ENCODE measurements at places on chromosomes 7 and 10.

GRCh38 chr7:33685981-33686683 is 219.2 kb upstream of the BMPER start:
- DNase-seq, result no peak

GRCh38 chr7:97959046-97959445 is 30.9 kb downstream of the OCM2 start:
- DNase-seq, result no peak

- DNase-seq, result no peak
Observed at GRCh38 chr7:73448609-73449008, 15.0 kb downstream of the FZD9 start.

- no peak for DNase-seq
Observed at GRCh38 chr10:67299761-67300160, 373.9 kb downstream of the LRRTM3 start.

DNA sequence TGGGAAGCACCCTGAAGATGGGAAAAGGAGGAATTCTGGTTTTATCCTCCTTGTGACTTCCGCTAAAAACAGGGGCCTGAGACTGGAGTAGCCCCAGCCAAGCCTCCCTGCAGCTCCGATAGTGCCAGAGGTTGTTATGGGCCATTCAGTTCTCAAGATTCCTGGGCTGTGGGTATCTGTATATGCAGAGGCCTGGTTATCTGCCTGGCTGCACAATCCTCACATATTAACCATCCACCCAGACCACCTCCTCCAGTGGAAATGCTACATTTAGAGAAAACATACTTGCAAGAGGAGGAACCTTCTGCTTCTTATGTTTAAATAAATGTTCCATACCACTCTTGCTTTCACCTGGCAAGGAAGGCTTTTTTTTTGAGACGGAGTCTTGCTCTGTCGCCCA is 34.6 kb downstream of the ARL3 start:
- no peak for DNase-seq

- no peak for DNase-seq
Observed at GRCh38 chr7:78033410-78033809, 234.8 kb downstream of the PHTF2 start.

- no peak for DNase-seq
Observed at GRCh38 chr7:125661-126060, 66.7 kb upstream of the FAM20C start.

- DNase-seq, result no peak
Observed at GRCh38 chr7:73769481-73770001, 529 bp downstream of the CLDN3 start.

- no peak for DNase-seq
Observed at GRCh38 chr7:121945480-121946236, 72.7 kb downstream of the PTPRZ1 start.

DNA sequence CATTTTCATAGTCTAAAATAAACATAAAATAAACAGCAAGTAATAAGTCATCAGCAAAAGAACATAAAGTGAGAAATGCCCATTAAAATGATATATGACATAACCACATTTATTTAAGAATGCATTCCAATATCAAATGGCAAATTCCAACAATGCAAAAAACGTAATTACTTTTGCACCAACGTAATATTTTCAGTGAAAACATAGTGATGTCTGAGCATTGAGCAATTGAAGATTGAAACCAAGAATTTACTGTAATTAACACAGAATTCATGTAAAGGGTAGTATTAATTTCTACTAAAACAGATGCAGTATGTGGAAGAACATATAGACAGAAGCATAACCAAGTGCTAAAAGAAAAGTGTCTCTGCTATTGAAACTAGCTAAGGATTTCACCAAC is 123.0 kb upstream of the TNS3 start:
- no peak for DNase-seq
